ENCODE measurements at places on chromosomes 11 and 22.

- no peak for DNase-seq
Measured at GRCh38 chr22:29737251-29738117, 17.7 kb downstream of the CABP7 start.

- no peak for DNase-seq
Measured at GRCh38 chr11:118060869-118061268, 16.0 kb upstream of the TMPRSS4 start.

- DNase-seq, result no peak
Measured at GRCh38 chr11:1877211-1878136, 14.2 kb downstream of the PRR33 start.

- no peak for DNase-seq
Measured at GRCh38 chr11:62142043-62142375, 18.2 kb downstream of the INCENP start.

DNA sequence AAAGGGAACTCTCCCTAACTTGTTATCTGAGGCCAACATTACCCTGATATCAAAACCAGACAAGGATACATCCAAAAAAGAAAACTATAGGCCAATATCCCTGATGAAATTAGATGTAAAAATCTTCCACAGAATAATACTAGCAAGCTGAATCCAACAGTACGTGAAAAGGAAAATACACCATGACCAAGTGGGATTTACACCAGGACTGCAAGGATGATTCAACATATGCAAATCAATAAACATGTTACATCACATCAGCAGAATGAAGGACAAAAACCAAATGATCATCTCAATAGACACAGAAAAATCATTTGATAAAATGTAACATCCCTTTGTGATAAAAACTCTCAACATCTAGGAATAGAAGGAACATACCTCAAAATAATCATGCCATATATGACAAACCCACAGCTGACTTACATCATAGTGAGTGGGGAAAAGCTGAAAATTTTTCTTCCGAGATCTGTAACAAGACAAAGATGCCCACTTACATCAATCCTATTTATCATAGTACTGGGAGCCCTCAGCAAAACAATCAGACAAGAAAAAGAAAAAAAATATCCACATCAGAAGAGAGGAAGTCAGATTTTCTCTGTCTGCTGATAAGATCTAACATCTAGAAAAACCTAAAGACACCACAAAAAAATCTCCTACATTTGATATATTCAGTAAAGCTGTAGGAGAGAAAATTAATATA lies 703.3 kb upstream of the ANO5 start:
- no peak for DNase-seq

- DNase-seq, result no peak
Measured at GRCh38 chr22:38034278-38034882, 22.8 kb upstream of the PICK1 start.

GRCh38 chr11:32888805-32889204 lies 3.8 kb upstream of the QSER1 start:
- peak; percentile 59 for DNase-seq

GRCh38 chr22:36644333-36644757 lies 59.2 kb downstream of the CACNG2 start:
- DNase-seq, result peak; percentile 59

DNA sequence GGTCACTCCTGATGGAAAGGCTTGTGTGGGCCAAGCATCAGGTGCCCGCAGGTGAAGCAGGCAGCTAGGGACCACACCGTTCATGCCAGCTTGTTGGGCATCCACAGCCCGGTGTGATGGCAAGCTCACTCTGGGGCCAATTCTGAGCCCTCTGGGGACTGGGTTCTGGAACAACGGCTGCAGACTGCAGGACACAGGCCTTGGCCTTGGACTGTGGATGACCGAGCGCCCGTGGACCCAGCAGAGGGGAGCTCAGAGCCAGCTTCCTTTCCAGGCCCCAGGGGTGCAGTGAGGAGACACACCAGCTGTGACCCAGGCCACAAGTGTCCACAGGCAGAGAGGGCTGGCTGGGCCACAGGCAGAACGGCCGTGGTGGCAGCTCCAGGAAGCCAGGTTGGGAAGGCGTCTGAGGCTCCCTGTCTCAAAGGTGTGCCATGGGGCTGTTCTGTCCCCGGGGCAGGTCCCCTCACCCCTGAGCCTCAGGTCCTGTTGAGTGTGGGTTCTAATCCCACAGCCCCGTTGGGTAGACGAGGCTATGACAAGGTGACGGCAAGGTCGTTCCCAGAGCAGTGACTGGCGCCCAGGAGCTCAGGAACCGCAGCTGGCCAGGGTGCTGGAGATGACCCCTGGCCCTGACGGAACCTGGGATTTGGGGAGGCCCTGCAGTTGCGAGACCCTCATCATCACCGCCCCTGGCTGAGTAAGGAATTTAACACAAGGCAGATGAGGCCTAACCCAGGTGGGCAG lies 1079.4 kb downstream of the BRD1 start:
- DNase-seq, result no peak

GRCh38 chr22:48714231-48714630 lies 1113.4 kb downstream of the BRD1 start:
- no peak for DNase-seq

DNA sequence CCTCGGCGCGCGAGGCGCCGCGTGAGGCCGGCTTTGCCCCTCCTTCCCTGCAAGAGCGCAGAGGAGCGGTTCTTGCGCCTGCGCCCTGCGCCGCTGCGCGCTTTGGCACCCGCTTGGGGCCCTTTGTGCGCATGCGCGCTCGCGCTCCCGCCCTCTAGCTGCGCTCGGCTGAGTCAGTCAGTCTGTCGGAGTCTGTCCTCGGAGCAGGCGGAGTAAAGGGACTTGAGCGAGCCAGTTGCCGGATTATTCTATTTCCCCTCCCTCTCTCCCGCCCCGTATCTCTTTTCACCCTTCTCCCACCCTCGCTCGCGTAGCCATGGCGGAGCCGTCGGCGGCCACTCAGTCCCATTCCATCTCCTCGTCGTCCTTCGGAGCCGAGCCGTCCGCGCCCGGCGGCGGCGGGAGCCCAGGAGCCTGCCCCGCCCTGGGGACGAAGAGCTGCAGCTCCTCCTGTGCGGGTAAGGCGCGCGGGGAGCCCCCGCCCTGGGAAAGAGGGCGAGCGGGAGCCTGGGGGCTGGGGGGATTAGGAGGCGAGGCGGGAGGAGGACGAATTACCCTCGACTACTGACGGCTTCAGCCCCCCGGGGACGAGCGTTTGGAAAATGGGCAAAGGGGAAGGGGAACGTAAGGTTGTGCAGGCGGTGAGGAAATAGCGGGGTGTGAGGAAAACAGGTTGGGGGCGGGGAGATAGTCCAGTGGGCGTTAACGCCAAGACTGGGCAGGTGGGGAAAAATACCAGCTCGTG lies at the start of gene RTN3:
Gene RTN3 (plus strand): TSS at position 180 of the 745 bp plus-strand sequence. CDS start 137 bp downstream, at position 317.
- DNase-seq, result peak; percentile 82

DNA sequence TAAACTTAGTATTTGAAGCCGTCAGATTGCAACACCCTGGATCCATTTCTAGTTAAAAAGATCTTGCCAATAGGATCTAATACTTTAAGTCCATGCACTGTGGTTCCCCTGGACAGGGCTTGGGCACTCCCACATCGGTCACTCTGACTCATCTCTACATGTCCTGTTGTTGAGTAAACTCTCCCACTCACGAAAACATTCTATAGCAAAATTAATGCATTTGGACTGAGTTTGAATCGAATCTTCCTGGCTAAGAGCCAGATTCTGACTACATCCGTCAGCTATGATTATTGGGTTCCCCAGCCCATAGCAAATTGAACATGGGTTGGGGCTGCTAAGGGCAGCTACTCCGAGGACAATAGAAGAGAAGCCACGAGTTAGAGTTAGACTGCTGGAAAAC lies 182.1 kb upstream of the SORL1-AS1 start:
- DNase-seq, result peak; percentile 80

DNA sequence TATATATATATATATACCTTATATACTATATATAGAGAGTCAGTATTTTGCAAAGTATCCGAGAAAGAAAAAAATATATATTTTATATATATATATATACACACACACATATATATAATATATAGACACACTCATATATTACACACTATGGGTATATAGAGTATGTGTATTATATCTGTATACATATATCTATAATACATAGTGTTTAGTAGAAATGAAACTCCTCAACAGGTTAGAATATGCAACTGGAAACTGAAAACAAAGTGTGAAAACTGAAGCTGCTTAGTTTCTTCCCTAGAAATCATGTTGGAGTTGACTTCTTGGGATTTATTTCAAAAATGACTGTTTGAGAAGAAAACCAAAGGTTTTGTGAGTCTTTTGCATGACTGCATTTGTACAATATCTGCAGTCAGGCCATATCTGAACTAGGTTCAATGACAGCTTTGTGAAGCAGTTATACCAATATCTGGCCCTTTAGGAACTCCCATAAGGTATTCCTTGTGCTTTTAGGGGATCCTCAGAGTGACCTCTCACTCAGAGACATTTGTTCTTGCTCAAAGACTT lies 284.1 kb downstream of the CASP12 start:
- DNase-seq, result no peak

- DNase-seq, result no peak
Measured at GRCh38 chr11:68216171-68216938, 3.3 kb upstream of the KMT5B start.

GRCh38 chr22:46355369-46355995 lies 20.0 kb downstream of the TRMU start:
- no peak for DNase-seq

- no peak for DNase-seq
Measured at GRCh38 chr11:68968306-68969250, 12.2 kb downstream of the MRGPRD start.

DNA sequence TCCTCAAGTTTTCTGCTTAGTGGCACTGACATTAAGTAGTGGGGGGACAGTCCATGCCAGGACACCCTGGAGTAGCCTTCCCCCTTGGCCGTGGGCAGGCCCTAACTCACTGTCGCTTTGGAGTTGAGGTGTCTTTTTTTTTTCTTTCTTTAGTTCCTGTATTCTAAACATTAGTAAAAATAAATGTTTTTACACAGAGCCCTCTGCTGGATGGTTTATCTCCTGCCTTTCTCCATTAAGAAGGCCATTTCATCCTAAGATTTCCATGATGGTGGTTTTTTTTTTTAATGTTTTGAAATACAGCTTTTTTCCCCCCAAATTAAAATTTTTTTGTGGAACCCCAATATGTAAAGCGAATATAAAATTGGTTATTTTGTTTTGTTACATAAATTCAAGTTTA lies 1.8 kb upstream of the TIGD3 start:
- DNase-seq, result no peak

- DNase-seq, result no peak
Measured at GRCh38 chr11:10580623-10581022, 12.2 kb upstream of the LYVE1 start.

GRCh38 chr11:27563201-27563600 lies 56.6 kb upstream of the LIN7C start:
- no peak for DNase-seq

- no peak for DNase-seq
Measured at GRCh38 chr11:65381716-65382032, 772 bp downstream of the SLC25A45 start.

DNA sequence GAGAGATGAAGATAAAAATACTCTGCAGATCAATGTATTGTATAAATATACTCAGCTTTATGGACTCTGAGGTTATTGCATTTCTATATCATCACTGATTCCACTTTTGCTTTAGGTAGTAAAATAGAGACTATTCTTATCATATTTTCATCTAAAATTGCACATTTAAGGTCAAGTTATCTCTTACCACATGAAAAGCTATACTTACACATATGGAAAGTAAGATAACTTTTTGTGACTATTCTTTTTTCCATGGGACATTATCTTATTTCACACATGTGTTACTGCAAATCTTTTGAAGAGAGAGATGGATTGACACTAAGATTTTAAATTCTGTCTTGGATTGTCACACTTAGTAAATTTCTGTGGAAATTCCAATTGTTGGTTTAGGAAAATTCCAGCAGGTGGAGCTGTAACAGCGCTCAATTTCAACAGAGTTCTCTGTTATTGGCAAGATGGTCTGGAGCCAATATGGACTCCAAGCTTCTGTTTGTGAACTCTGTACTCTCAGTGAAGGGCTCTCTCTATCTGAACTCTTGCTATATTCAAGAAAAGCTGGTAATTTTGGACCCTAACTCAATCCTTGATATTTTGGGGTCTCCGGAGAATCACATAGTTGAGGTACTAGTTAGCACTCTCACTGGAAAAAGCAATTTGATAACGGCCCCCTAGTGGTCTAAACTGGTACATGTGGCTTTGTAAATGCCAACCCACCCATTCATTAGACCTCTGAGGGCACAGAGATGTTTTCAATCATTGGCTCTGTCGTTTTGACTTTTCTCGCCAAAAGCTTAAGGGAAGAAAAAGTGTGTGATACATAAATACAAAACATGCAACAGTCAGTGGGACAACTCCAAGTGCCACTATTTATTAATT lies 429.7 kb downstream of the ETS1 start:
- no peak for DNase-seq

DNA sequence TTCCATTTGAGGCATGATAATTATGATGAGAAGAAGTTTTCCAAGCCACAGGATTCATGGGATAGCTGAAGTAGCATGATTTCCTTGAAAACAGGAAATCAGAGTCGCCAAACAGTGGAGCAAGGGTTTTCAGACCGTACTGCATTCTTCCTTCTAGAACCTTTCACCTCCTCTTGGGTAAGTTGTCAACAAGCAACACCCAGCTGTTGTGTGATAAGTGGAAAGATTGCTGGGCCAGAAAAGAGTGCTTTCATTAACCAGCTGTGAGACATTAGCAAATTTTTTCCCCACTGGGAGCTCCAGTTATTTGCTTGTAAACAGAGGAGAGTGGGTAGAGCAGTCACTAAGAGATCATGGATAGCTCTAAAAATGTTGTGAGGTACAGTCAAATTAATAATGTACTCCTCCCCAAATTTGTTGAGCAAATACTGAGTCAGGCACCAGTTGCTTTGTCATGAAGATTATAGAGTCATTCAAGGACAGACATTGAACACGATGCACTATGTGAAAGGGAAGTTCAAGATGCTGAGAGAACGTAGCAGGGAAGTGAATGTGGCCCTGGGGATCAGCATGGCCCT lies 11.7 kb upstream of the MPEG1 start:
- no peak for DNase-seq

DNA sequence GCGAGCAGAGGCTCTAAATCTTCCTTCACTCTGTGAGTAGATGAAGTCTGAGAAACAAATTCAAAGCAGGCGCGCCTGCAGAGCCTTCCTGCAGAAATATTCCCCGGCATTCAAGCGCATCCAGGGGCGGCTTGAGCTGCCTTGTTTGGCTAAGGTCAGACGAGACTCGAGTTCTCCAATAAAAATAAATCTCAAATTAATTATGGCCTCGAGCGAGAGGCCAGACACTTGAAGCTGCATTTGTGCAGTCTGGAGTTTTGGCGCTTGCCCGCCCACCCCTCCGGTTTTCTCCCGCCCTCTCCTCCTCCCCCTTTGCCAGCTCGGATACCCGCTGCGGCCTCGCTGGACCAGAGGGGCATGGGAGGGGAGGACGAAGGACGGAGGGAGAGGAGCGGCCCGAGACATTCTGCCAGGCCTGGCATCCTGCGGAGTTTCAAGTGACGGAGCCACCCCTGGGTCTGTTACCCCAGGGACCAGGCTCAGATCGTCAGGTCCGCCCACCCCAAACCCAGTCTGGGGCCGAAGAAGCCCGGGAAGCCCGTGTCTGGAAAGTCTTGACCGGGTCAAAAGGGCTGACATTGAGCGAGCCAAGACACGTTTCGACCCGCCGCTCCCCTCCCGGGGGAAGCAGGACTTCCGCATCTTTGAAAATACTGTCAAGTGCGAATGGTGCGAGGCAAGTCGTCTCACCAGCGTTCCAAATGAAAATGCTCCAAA lies 3.8 kb upstream of the FLI1 start:
- DNase-seq, result no peak

- no peak for DNase-seq
Measured at GRCh38 chr11:78373689-78374088, 43.9 kb downstream of the GAB2 start.

- DNase-seq, result no peak
Measured at GRCh38 chr11:109223451-109223850, 198.5 kb upstream of the C11orf87 start.
